ENCODE measurements at places on chromosomes 1 and 21. TPM values are rescaled to one million over a fixed set of nuclear protein-coding genes. Genes with fewer than 3 reads are reported as not detected.

- no peak for DNase-seq
Measured at GRCh38 chr1:41572224-41572623, 87.7 kb upstream of the EDN2 start.

GRCh38 chr1:75083848-75084514, 50.2 kb upstream of the LHX8 start:
- peak; percentile 10 for DNase-seq

DNA sequence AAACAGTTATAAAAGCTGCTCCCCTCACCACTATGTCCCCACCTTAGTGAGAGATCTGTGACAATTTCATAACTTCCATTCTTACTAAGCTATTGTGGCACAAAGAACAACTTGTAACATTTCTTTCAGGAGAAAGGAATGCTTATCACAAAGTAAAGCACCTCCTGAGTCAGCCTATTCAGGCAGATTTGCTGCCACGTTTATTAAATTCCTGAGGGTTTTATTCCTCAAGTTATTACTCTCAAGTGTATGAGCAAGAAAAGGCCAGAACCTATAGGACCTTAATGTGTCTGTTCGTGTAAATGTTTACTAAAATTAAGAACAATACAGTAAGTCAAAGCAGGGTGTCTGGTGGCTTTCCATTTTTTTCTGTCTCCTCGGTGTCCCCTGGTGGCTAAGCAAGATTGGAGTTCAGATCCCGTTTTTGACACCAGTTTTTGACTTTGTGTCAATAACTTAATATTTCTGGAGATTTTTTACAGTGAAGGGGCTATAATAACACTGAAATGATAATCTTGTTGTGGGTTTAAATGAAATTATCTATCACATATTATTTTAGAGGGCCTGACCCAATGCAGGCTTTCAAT, 1539.6 kb downstream of the BRINP3 start:
- no peak for DNase-seq

- DNase-seq: no peak
Measured at GRCh38 chr1:55689800-55690199, 474.6 kb upstream of the USP24 start.

GRCh38 chr1:45470306-45470798, 20.6 kb downstream of the TESK2 start:
- no peak for DNase-seq

Gene SPRR2G
- not detected for total RNA-seq

Gene DHRS3
- 49.4 TPM for total RNA-seq

Gene ATG4C
- 14.1 TPM for total RNA-seq

Gene SPRR1B
- not detected for total RNA-seq

DNA sequence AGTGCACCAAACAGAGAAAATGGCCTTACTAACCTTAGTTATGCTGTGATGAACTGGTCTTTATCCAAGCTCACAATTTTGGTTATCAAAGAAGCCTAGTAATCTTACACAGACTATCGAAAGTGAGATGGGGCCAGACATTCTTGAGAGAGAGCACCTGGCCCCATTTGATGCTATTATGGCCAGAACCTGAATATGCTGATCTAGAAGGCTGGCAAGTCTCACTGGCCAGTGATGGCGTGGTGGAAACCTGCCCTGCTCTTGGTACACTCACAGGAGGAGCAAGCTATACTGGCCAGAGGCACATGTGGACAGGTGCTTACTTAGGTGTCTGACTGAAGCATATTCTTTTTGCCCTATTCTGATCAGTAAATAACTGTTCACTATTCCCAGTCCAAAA, 357.8 kb upstream of the ZRANB2 start:
- no peak for DNase-seq

Gene GPR3
- total RNA-seq: 2.0 TPM

Gene CTH
- total RNA-seq: 4.8 TPM

DNA sequence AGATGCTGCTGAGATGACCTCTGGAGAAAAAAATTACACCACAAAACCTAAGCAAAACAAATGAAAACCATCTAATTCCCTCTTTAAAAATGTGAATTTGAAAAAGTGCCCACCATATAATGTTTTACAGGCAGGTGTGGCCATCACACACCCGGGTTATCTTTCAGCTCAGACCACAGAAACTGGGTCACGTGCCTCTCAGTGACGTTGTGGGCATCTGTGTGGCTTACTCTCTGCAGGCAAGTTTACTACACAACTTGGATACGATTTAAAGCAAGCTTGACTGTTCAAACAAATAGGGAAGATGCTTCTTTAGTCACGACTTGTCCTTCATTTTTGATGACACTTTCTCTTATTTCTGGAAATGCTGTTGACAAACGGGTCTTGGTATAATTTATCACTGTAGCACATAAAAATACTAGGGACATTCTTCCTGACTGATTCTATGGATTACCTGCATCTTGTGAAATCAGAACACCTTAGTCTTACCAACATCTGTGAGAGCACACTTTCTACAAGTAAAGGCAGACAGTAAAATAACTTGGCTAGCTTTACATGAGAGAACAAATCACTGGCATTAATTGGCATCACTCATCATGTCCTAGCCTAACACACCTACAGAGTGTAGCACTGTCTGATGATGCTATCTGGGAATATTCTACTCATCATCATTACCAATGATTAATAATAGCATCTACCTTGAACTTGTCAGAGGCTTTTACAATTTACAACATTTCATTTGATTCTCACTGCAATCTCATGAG, 89.3 kb upstream of the EDEM3 start:
- no peak for DNase-seq

GRCh38 chr1:79043506-79043905, 37.0 kb upstream of the ADGRL4 start:
- DNase-seq: no peak

DNA sequence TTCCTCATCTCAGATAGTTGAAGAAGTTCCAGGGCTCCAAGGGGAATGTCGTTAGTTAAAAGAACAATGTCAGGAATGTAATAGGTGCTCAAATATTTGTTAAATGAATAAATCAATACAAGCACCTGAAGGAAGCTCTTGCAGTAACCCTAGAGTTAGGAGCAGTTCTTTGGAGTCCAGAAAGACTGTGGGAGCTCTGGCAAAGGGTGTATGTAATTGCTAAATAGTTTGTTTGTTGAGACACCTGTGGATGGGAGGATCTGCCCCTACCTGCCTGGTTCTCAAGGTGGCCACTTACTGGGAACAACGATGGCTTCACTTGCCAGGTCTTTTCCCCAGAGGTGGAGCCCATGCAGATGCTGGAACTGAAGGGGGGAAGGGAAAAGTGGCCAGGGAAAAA, 27.5 kb upstream of the JUN start:
- no peak for DNase-seq

- no peak for DNase-seq
Measured at GRCh38 chr21:33831962-33832659, 83.5 kb downstream of the ATP5PO start.

DNA sequence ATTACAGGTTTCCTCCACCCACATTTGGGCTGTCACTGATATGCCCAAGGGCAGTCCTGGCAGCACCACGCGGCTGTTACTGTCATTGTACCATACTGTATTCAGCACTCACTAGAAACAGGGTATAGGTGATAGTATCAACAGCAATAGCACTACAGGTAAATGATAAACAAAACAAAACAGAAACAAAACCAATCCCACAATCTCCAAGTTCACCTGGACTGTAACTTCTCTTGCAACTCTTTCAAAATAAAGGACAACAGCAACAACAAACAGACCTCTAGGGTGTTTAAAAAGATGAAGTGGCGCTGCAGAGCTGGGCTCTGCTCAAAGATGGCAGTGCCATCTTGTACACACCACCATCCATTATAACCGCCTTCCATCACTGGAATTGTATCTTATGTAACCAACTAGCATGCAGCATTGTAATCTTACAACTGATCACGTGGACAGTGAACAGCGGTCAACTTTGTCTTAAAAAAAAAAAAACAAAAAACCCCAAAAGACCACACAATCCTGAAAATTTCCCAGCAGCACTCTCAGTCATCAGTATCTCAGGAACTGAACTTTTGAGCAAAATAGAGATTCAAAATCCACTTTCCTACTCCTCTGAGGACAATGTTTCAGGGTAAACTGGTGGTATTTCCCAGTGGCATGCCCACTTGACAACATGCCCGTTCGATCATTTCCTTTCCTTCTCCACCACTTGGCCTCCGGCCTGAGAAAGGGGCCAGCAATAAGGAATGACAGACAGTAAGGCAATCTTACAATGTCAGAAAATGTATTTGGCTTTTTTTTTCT, 3.8 kb downstream of the IRF2BP2 start:
- peak; percentile 41 for DNase-seq

Gene SV2A
- total RNA-seq: 9.0 TPM

GRCh38 chr1:1027791-1028190, 7.9 kb downstream of the AGRN start:
- DNase-seq: no peak

- DNase-seq: peak; percentile 79
Measured at GRCh38 chr1:110150330-110151174, at the start of gene SLC6A17. SLC6A17 (plus strand) TSS chr1:110150494; CDS start chr1:110166930, 16,436 bp downstream.

DNA sequence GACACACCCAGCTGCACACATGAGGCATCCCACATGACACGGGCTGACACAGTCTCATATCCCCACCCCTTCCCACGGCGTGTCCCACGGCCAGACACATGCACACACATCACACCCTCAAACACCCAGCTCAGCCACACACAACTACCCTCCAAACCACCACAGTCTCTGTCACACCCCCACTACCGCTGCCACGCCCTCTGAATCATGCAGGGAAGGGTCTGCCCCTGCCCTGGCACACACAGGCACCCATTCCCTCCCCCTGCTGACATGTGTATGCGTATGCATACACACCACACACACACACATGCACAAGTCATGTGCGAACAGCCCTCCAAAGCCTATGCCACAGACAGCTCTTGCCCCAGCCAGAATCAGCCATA, 22.6 kb downstream of the PODN start:
- peak; percentile 21 for DNase-seq

DNA sequence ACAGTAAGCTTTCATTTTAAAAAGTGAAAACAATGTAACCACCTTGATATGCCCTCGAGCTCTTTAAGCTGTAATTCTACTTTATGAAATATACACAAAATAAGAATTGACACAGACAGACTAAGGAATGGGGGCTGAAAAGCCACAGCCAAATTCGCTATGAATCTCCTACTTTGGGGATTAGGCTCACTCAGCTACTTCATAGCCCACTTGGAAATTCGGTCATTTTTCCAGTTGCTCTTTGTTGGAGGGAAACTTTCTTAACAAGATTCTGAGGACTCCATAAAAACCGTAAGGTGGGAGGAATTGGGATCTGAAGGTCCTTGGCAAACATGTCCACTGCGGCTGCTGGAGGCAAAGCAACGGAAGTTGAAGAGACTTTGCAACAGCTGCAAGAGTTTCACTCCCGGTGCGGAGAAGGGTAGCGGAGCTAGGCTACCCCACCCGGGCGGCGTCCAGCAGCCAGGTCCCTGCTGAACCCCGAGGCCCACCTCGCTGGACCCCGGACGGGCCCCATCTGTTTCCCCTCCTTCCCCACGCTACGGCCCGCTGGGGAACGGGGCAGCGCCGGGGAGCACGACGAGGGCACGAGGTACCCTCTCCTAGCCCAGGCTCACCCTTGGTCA, 634 bp downstream of the MYCBP start:
- DNase-seq: peak; percentile 39

Gene SFT2D2
- total RNA-seq: 13.7 TPM

Gene RGS8
- not detected for total RNA-seq

GRCh38 chr1:87760155-87760554, 431.5 kb downstream of the LMO4 start:
- no peak for DNase-seq

DNA sequence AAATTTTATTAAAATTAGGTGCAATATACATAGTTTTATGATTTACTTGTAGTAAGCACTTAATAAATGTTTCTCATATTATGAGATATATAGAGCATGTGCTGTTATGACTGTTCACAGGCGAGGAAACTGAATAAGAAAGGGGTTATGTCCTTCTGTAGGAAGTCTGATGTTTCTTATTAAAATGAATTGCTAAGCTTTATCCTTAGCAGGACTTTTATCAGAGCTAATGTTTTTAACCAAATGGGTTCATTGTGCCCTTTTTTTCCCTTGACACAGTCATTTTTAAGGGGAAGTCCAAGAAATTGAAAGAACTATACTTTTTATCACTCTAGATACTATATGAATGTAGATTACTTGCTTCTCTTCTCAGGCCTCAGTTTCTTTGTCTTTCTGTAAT, 285.2 kb downstream of the PTPRC start:
- DNase-seq: no peak

DNA sequence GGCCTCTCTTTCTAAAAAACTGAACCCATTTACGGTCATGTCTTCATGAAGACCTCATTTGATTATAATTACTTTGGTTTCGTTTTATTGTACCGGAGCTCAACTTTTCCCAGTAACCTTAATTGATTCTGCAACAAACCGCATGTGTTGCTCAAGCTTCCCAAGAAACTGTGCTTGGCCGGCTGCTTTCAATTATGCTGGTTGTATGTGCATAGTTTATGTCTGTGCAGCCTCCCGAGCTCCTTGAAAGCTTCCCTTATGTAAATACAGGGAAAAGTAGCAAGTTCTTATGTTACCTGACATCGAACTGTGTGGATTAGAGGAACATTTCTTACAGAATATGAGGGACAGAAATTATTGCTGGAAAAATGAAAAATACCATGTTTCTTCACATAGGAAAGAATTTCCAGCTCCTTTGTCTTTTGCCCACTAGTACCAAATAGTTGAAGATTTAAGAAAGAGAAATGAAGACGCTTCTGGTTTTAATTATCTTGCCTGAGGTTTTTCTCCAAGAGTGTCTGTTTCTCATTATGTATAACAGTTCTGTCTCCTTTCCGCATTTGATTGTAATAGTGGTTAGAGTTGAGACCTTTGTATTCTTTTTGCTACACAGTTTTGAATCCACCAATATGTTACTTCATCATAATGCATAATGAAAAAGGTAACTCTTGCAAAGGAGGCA, 2.1 kb downstream of the VCAM1 start:
- peak; percentile 79 for DNase-seq

DNA sequence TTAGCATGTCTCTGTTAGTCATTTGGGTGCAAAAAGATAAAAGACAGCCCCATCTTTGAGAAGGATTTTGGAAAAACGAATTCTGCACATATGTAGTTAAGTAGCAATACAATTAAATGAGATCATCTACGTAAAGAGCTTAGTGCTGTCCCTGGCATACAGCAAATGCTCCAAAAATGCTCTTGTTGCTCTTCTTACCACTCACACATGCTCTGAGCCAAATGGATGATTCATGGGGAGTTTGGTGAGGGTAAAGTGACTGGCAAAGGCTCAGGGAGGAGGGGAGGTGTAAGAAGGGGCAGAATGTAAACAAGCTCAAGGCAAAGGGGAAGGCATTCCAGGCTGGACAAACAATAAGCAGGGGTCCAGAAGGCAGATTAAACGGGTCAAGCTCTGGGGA, 191.9 kb downstream of the AK5 start:
- peak; percentile 92 for DNase-seq
